ENCODE measurements at places on chromosomes 3 and 15.

GRCh38 chr3:131147534-131147933 is 120.9 kb downstream of the NEK11 start:
- no peaks in the 10 kb centered on the region for H3K4me1 ChIP-seq
- no peak overlapping the region for H3K27ac ChIP-seq
- H3K4me3 ChIP-seq = no peak overlapping the region
- H3K27me3 ChIP-seq = no peaks in the 10 kb centered on the region
- no peaks in the 10 kb centered on the region for H3K36me3 ChIP-seq

DNA sequence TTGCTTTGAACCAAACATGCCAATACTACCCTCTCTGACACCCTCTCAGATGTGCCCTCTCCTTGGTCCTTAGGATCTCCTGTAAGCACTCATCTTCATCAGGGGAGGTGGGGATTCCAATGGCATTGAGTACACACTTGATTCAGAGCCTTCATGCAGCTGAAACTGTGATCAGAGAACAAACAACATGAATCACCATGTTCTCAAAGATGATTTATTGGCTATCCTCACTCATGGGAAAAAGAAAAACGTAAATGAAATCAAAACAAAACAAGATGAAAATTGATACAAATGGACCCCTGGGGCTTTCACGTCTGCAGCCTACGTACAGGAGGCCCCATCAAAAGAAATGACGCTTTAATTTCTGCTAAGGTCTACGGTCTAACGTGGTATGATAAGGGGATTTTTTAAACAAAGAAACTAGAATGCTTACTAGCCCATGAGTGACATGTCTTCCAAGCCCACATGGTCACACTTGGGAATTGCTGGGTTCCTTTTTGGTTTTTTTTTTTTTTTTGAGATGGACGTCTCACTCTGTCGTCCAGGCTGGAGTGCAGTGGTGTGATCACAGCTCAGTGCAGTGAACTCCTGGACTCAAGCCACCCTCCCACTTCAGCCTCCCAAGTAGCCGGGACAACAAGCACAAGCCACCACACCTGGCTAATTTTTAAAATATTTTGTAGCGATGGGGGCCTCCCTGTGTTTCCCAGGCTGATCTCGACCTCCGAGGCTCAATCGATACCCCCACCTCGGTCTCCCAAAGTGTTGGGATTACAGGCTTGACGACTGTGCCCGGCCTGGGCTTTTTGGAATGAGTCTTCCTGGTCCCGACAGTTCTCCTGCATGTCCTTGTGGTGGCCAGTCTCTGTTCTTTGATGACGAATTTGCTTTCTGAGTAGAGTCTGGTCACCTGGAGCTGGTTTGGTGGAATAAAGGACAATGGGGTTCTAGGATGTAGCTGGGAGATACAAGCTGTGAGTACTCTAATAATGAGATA is 202.6 kb downstream of the XXYLT1 start:
- H3K4me3 ChIP-seq = no peak overlapping the region
- no peak overlapping the region for H3K27ac ChIP-seq
- no peaks in the 10 kb centered on the region for H3K4me1 ChIP-seq
- DNase-seq = no peak

DNA sequence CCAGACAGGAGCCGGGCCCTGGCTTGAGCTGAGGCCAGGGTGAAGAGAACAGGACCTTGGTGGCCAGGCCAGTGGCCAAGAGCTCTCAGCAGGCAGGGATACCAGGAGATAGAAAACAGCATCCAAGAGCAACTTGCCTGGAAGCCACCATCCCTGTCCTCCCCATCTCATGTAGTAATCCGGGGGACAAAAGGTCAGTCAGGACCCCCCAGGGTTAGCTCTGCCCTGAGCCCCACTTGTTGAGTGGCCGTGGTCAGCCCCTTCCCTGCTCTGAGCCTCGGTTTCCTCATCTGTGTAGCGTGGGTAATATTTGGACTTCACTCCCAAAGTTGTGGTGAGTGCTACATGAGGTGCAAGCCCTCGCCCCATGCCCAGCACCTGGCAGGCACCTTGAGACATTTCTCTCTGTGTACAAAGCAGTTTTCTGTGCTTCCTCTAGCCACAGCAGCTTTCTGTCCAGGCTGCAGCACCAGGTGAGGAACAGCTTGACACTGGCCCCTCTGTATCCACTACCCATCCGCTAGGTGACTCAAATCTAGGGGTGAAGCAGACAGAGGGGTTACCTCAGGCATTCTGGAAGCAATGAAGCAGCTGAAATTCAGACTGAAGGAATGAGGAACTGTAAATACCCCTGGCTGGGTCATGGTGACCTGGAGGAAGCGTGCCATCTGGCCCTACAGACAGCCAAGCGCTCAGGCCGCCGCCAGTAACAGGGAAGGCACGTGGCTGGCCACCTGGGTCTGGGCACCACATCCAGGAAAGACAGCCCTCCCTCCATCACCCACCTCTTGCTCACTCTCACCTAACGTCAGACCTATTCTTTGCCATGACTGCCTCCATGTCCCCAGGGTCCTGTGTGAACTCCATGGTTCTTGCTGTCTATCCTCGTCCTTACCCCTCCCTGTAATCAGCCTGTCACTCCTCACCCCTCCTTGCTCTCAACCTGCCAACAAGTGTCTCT is 6.7 kb downstream of the CISH start:
- peaks cover 6% of the 10 kb centered on the region for H3K27me3 ChIP-seq
- H3K4me1 ChIP-seq = no peaks in the 10 kb centered on the region
- no peak overlapping the region for H3K4me3 ChIP-seq
- H3K36me3 ChIP-seq = no peaks in the 10 kb centered on the region
- no peak for DNase-seq

DNA sequence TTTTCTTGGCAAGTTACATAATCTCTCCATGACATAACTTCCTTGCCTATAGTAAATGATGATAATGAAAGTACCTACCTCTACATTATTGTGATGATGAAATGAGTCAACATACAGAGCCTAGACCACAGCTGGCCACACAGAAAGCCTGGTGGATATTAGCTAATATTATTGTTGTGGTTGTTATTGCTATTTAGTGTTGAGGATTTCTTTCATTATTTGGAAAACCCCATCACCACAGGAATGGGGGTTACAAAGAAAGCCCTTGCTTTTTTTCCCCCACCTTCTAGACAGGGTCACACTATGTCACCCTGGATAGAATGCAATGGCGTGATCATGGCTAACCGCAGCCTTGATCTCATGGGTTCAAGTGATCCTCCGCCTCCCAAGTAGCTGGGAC is 125.0 kb downstream of the PDZRN3 start:
- no peak overlapping the region for H3K27ac ChIP-seq
- no peak overlapping the region for H3K4me3 ChIP-seq
- H3K4me1 ChIP-seq = peaks cover 12% of the 10 kb centered on the region
- no peaks in the 10 kb centered on the region for H3K27me3 ChIP-seq
- H3K36me3 ChIP-seq = no peaks in the 10 kb centered on the region

- peaks cover 7% of the 10 kb centered on the region for H3K36me3 ChIP-seq
- H3K27ac ChIP-seq = no peak overlapping the region
- H3K4me3 ChIP-seq = no peak overlapping the region
- peak; percentile 67 for DNase-seq
- H3K4me1 ChIP-seq = peaks cover 14% of the 10 kb centered on the region
- H3K27me3 ChIP-seq = no peaks in the 10 kb centered on the region
Observed at GRCh38 chr3:168467115-168467714, 371.5 kb upstream of the GOLIM4 start.

DNA sequence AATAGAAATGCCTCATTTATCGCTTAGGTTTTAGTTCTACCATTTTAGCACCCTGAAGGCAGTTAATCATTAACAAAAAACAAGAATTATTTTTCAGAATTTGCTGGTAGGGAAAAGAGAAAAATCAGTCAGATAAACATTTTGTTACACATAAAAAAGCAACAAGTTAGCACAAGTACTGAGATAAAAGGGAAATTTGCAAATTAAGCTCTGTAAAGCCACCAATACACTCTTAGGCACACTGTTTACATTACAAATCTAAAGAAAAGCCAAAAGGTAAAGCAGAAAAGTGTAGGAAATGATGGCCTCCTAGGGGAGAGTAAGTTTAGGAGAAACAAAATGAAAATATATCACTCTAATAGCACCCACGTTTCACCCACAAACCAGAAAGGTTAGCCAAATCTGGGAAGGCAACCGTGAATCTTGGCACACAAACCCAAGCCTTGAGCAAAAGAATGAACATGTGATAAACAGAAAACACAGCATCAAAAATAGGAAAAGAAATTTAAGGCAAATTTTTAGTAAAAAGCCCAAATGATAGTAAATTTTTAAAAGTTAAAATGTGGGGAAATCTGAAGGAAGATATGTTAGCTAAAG is 1.6 kb upstream of the SATB1 start:
- peak overlapping the region; percentile 95 for H3K4me3 ChIP-seq
- no peaks in the 10 kb centered on the region for H3K36me3 ChIP-seq

DNA sequence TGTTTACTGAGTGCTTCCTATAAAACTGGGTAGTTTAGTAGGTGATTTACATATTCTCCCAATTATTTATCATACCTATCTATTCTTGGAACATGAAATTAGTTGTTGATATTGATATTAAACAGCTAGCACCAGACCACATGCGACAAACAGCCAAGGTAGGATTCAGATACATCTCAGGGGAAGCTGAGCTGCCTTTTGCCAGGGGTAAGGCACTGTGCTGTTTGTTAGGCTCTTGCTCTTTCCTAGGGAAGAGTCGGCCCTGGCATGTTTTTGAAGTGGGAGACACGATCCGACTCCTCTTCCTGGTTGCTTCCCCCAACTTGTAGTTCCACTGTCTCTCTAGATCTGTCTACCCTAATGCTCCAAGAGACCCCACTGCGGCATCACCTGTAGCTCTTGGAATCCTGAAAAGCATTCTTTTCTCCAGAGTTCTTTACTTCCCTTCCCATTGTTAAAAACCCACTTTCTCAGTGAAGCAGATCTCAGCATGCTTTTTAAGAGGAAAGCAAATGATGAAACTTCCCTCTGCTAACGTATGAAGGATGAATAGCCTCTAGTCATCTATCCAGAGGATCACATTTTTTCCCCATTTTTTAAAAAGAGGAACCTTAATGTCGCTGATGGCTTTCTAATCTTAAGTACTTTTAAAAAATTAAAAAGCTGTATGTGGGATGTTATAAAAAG is 138.4 kb downstream of the GHSR start:
- no peak for DNase-seq
- H3K4me1 ChIP-seq = peaks cover 16% of the 10 kb centered on the region
- H3K36me3 ChIP-seq = peaks cover 4% of the 10 kb centered on the region

GRCh38 chr3:41138146-41138545 is 61.2 kb upstream of the CTNNB1 start:
- H3K27me3 ChIP-seq = no peaks in the 10 kb centered on the region
- H3K4me1 ChIP-seq = no peaks in the 10 kb centered on the region
- H3K4me3 ChIP-seq = no peak overlapping the region

GRCh38 chr3:8835385-8835784 is 66.0 kb upstream of the OXTR start:
- DNase-seq = no peak
- no peaks in the 10 kb centered on the region for H3K4me1 ChIP-seq
- no peaks in the 10 kb centered on the region for H3K36me3 ChIP-seq

DNA sequence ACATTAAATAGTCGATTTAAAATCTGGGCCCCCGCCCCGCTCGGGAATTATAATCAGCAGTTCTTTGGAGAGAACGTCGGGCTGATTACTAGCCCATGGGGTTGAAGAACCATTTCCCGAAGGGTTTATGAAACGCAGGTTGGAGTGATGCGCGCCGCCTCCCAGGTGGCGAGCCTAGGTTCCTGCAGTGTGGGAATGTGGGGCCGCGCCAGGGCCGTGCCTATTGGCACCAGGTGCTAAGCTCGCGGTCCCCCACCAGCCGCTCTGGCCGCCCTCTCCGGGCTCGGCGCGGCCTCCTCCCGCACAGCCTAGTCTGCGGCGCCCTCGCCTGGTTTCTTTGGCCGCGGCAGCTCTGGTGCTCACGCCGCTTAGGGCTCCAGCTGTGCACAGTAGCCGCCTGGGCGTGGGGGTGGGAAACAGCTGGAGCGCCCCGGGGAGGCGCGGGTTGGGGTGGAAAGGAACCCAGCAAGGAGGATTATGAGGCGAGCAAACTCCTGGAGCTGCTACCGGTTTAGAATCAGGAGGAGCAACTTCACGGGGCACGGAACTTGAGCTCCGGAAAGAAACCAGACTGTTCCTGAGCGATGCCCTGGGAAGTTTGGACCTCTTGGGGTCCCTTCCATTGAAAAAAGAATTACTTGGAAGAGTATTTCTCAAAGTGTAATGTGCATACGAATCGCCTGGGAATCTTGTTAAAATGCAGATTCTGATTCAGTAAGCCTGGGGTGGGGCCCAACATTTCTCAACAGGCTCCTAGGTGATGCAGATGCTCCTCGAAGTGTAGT is 5.6 kb upstream of the MECOM start:
- no peak overlapping the region for H3K27ac ChIP-seq
- DNase-seq = peak; percentile 92
- H3K27me3 ChIP-seq = peaks cover 64% of the 10 kb centered on the region
- no peaks in the 10 kb centered on the region for H3K36me3 ChIP-seq

GRCh38 chr3:14768881-14769280 is 49.9 kb upstream of the FGD5 start:
- H3K4me3 ChIP-seq = no peak overlapping the region
- no peaks in the 10 kb centered on the region for H3K27me3 ChIP-seq
- DNase-seq = no peak
- no peaks in the 10 kb centered on the region for H3K4me1 ChIP-seq
- H3K27ac ChIP-seq = no peak overlapping the region
- H3K36me3 ChIP-seq = no peaks in the 10 kb centered on the region

DNA sequence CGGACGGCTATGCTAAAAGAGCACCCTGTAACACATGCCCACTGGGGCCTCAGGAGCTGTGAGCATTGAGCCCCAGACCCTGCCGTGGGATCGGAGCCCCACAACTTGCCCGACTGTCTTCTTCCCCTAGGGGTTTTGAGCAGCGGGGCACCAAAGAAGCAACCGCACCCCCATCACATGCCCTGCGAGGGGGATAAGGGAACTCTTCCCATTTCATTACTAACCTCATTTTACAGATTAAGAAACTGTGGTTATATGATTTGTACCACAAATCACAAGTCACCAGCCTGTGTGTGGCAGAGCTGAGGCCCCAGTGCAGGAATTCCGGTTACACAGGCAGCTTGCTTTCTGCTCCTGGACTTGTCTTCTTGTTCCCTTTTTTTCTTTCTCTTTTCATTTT is 86.2 kb downstream of the CD47 start:
- no peaks in the 10 kb centered on the region for H3K27me3 ChIP-seq
- no peaks in the 10 kb centered on the region for H3K4me1 ChIP-seq
- H3K4me3 ChIP-seq = no peak overlapping the region
- H3K36me3 ChIP-seq = no peaks in the 10 kb centered on the region
- no peak for DNase-seq
- no peak overlapping the region for H3K27ac ChIP-seq

- peak; percentile 46 for DNase-seq
- peaks cover 100% of the 10 kb centered on the region for H3K27me3 ChIP-seq
- peaks cover 24% of the 10 kb centered on the region for H3K4me1 ChIP-seq
- no peaks in the 10 kb centered on the region for H3K36me3 ChIP-seq
- H3K27ac ChIP-seq = no peak overlapping the region
Observed at GRCh38 chr15:89374086-89374981, 39.7 kb upstream of the POLG start.

GRCh38 chr3:6580808-6581207 is 280.1 kb upstream of the GRM7 start:
- no peak overlapping the region for H3K4me3 ChIP-seq
- H3K27me3 ChIP-seq = no peaks in the 10 kb centered on the region
- no peak overlapping the region for H3K27ac ChIP-seq
- no peaks in the 10 kb centered on the region for H3K4me1 ChIP-seq

All from neural progenitor cell (in vitro differentiated cells).